ENCODE measurements at places on chromosomes 5 and 9.

- DNase-seq: no peak
These were observed 35.2 kb downstream of the MARVELD2 start for GRCh38 chr5:69450116-69450515.

DNA sequence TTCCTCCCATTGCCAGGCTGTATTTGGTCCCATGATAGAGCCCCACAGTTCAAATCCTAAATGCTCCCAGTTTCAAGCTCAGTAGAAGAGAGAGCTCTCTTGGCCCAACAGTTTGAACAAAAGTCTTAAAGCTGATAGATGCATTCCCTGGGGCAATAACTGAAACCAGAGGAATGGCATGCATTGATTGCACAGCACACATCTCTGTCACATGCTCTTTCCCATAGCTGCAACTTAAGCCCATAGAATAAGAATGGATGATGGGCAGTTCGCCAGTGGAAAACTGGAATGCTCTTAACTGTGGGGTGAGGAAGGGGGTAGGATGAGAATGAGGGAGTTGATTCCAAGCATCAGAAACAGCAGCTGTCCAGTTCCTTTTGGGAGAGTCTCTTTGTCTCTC lies 1942.4 kb upstream of the WWC1 start:
- no peak for DNase-seq

GRCh38 chr5:151463137-151464029 lies 16.0 kb downstream of the SLC36A1 start:
- DNase-seq: no peak

DNA sequence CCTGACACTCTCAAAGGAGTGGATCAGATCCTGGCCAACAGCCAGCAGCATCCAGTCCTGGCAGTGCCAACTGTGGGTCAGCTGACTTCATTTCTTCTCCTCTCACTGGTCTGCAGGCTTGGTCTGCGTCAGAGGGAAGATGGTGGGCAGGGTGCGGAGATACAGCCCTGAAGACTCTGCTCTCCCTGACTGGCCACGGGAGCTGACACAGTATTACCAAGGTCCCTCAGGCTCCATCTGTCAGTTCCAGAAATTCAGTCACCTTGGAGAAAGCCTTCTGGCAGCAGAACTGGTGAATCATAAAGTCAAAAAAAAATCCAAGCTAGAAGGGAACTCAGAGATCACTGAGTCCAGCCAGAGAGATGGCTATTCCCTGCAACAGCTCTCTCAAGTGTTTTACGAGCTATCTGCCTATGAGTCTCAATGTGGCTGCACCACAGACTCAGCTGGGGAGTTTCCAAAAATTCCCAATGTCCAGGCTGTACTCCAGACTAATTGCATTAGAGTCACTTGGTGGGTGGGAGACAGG lies 27.9 kb downstream of the C1QTNF2 start:
- DNase-seq: no peak

- no peak for DNase-seq
These were observed 108.6 kb upstream of the MINAR2 start for GRCh38 chr5:129639331-129639730.

- no peak for DNase-seq
These were observed 1.8 kb upstream of the AMACR start for GRCh38 chr5:34009610-34010009.

GRCh38 chr9:128080206-128080605 lies 12.2 kb downstream of the SLC25A25 start:
- DNase-seq: no peak

GRCh38 chr5:181133610-181134231 lies 2.8 kb upstream of the OR2V1 start:
- DNase-seq: no peak

DNA sequence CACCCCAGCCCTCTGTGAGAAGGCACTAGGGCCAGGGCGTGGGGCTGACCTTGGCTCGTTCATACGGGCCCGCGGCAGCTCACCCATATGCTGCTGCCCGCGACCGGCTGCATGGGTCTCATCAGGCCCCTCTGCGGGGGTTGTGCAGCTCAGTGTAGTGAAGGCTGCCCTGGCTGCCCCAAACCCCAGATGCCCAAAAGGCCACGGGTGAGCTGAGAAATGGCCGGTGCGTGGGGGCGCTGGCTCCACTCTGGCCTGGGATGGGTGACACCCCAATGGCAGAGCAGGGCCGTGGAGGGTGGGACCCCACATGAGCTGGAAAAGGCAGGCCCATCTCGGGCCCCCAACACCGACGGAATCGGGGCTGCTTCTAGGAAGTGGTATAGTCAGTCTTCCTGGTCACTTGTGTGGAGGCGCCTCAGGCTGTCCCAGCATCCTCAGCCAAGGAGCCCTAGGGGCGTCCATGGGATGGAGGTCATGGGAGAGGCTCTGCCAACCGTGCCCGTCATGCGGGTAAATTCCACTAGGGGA lies 19.4 kb upstream of the LRRC14B start:
- no peak for DNase-seq

DNA sequence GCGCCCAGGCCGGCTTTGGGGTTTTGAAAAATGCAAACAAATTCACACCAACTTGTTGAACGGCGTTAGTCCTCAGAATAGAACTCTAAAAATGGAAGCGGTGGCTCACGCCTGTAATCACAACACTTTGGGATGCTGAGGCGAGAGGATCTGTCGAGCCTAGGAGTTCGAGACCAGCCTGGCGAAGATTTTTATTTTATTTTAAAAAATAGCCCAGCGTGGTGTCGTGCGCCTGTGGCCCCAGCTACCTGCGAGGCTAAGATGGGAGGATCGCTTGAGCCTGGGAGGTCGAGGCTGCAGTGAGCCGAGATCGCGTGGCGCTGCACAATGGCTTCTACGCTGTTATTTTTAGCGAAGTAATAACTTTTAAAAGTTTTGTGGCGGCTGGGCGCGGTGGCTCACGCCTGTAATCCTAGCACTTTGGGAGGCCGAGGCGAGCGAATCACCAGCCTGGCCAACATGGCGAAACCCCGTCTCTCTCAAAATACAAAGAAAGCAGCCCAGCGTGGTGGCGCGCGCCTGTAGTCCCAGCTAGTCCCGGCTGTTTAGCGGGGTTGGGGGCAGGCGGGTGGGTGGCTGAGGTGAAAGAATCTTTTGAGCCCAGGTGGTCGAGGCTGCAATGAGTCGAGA lies 694 bp upstream of the PLIN2 start:
- no peak for DNase-seq

DNA sequence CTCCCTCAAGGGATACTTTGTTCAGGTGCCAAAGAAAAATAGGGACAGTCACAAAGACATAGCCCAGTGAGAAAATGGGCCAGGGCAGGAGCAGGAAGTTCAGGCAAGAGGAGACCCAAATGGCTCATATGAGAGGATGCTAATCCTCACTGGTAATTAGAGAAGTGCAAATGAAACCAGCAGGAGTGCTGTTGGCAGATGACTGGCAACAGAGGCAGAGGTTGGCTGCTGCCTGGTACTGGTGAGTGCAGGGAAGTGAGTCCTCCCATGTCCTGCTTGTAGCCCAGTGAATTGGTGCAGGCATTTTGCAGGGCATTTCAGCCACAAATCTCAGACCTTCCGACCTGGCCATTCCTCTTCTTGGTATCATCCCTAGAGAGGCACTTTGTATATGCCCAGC lies 23.5 kb downstream of the ODF2 start:
- DNase-seq: no peak

- no peak for DNase-seq
These were observed 105.1 kb downstream of the LMNB1 start for GRCh38 chr5:126881821-126882600.

GRCh38 chr5:54002779-54003178 lies 307.6 kb downstream of the ARL15 start:
- no peak for DNase-seq

DNA sequence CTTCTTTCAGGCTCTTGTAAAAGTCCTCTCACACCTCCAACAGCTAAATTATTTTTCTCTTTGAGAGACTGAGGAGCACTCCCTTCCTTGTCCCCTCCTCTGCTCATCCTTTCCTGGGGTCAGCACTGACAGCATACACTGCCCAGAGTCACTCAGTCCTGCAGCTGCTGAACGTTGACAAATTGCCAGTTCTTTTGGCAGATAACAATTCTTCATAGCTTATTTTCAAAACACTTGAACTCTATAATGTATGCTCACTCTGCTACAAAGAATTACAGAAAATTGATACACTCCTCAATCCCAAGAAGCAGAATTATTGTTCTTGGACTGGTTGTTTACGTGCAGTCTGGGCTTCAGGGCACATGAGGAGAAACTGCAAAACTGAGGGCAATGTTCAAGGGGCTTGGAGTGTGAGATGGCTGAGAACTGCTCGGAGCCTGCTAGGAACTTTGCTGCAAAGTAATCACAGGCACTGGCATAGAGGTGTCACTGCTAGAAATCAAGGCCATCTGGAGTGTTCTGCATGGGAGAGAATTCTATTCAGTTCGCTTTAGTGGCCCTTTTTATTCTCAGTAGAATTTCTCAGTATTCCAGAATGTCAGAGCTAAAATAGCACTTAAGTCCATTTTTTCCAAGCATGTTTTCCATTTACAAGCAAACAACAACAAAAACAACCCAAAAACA lies 96.4 kb upstream of the SPOCK1 start:
- no peak for DNase-seq

DNA sequence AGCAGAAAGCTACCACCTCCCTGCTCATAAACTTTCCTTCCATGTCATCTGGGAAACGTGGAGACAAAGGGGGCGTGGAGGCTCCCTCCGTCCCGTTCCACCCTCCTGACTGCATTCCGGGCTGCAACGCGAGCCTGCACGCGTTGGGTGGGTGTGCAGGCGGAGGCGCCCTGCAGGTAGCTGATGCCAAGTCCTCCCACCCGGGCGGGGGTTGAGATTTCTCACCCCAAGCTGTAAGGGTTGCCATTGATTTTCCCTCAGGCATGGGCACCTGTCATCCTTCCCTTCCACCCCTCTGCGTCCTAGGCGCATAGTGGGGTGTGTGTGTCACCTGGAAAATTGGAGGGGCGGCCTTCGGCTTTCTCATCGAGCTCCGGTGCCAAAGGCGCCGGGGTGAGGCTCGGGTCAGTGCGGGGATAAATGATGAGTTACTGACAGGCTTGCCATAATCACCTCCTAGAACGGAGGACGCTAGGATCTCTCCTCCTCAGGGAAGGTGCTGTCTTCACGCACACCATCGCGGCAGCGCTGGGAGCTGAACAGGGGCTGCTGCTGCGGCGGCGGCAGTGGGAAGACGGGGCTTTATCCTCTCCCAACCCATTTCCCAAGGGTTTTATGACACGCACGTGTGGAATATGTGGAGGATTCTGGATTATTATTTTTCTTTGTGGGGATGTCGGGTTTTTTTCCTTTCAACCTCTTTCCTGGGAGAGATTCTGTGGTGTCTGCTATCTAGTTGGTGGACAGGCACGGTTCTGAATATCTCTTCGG lies 973 bp downstream of the PLPPR1 start:
- no peak for DNase-seq

GRCh38 chr5:135194573-135195269 lies 160.7 kb upstream of the PITX1 start:
- no peak for DNase-seq

- no peak for DNase-seq
These were observed 28.9 kb downstream of the TYRP1 start for GRCh38 chr9:12722131-12722530.

- DNase-seq: no peak
These were observed 311.2 kb upstream of the SEMA6A start for GRCh38 chr5:116885825-116886224.

GRCh38 chr5:136308212-136308795 lies 57.0 kb downstream of the TRPC7 start:
- no peak for DNase-seq

GRCh38 chr5:74326571-74327338 lies 313.8 kb downstream of the ENC1 start:
- peak; percentile 42 for DNase-seq

- DNase-seq: no peak
These were observed 199.4 kb downstream of the ESM1 start for GRCh38 chr5:54785729-54786591.

DNA sequence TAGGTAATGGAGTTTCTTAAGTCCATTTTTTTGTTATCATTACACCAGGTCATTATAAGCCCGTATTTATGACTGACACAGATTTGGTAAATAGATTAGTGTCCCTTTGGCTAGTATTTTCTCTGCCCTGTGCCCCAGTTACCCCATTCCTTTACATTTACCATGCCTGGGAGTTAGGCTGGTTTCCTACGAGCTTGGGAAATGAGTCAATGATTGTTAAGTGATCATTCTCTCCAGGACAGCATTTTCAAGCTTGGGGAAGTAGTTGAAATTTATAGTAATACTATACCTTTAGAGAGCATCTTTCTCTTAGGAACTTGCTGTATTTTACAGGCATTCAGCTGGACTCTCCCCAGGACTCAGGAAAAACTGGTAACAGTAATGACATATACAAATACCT lies 573.1 kb downstream of the TLE4 start:
- no peak for DNase-seq

GRCh38 chr9:74940600-74940999 lies 12.1 kb downstream of the C9orf40 start:
- DNase-seq: no peak

- no peak for DNase-seq
These were observed 29.8 kb downstream of the STC2 start for GRCh38 chr5:173298213-173298926.

- no peak for DNase-seq
These were observed 32.6 kb upstream of the PRRC2B start for GRCh38 chr9:131361202-131361833.

DNA sequence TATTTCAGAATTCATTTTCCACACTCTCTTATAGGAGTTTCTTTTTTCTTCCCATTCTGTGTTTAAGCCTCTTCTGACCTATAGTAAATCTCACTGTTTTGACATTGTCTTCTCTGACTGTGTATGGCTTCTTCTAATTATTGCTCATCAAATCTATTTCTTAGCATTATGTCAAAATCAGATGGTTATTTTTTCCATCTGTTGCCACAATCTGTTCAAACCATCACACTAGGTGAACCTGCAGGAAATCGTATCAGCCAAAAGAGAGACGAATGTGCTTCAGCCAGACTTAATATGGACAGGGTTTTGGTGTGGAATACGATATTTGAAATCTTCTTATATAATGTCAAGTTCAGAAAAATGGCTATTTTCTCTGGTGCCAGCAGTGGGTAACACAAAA lies 15.9 kb upstream of the SEMA4D start:
- no peak for DNase-seq

DNA sequence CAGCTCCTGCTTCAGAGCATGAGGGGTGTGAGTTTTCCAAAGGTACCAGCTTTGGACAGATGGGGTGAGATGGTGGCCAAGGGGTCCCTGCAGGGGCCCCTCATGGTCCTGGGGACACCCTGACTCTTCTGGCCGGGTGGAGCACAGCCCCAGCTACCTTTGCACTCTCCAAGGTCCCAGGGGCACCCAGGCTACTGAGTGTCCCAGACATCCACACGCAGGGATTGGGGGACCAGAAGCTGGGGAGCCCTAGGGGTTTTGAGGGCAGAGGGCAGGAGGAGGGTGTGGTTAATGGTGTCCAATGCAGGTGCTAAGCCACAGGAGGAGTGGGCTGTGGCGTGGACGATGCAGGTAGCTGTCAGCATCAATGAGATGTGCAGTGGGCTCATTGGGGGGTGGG lies 16.0 kb upstream of the CLPTM1L start:
- DNase-seq: no peak

- no peak for DNase-seq
These were observed 89.6 kb downstream of the RIC1 start for GRCh38 chr9:5718296-5719032.

All from stimulated activated CD4-positive, alpha-beta T cell treated with anti-CD3 and anti-CD28 coated beads, TNF-alpha, amount 100 ng/mL, for 48 hours (primary cell).